ENCODE measurements at places on chromosomes 1 and 21. TPM values are rescaled to one million over a fixed set of nuclear protein-coding genes. Genes with fewer than 3 reads are reported as not detected.

DNA sequence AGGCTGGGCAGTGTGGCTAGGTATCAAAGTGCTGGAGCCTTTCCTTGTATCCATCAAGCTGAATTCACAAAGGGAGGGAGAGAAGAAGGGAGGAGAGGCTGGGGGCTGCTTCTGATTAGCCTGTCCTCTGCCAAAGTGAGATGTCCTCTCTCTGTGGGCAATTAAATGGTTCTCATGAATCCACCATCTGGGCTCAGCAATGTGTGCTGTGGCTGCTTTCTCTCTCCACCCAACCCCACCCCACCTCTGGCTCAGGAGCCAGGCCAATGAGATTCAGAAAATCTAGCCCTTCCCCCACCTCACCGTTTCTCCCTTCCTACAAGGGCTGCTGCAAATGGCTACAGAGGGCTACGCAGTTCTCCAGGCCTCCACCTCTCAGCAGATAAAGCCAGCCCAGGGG is 154.6 kb downstream of the TENT5C start:
- H3K27me3 ChIP-seq, result no peaks in the 10 kb centered on the region
- H3K4me3 ChIP-seq, result no peak overlapping the region
- H3K36me3 ChIP-seq, result no peaks in the 10 kb centered on the region
- DNase-seq, result no peak

- DNase-seq, result peak; percentile 97
- peak overlapping the region; percentile 52 for H3K27ac ChIP-seq
- H3K27me3 ChIP-seq, result no peaks in the 10 kb centered on the region
- H3K4me1 ChIP-seq, result peaks cover 25% of the 10 kb centered on the region
Measured at GRCh38 chr1:217660353-217661062, 29.4 kb downstream of the SPATA17 start.

GRCh38 chr1:116737020-116737854 is 17.0 kb upstream of the CD2 start:
- H3K27me3 ChIP-seq, result peaks cover 11% of the 10 kb centered on the region
- no peak overlapping the region for H3K27ac ChIP-seq
- H3K4me1 ChIP-seq, result no peaks in the 10 kb centered on the region

DNA sequence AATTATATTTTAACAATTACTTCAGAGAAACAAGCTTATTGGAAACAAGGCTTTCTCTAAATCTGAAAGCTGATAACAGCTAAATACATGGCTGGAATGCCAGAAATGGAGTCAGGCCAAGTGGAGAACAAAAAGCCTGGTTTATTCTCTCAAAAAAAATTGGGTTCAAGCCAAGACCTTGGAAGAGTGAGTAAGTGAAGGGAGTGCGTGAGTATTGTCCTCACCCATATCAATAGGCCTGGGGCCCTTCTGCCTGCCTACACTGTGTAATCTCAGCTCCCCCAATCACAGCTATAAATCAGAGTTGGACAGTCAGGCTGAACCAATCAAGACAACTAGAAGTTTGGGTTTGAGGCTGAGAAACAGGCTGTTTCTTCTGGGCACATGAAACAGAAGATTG is 7.4 kb downstream of the KYAT3 start:
- H3K27ac ChIP-seq, result peak overlapping the region; percentile 87
- H3K4me1 ChIP-seq, result peaks cover 35% of the 10 kb centered on the region
- H3K4me3 ChIP-seq, result peak overlapping the region; percentile 2
- peaks cover 64% of the 10 kb centered on the region for H3K36me3 ChIP-seq

GRCh38 chr1:80170811-80171485 is 1164.4 kb upstream of the ADGRL4 start:
- H3K27me3 ChIP-seq, result no peaks in the 10 kb centered on the region
- H3K27ac ChIP-seq, result no peak overlapping the region
- no peak overlapping the region for H3K4me3 ChIP-seq
- DNase-seq, result peak; percentile 30

Gene SPOCD1
- 0.47 TPM for total RNA-seq

Gene ILDR2
- total RNA-seq, result 0.42 TPM

Gene DDR2
- 5.9 TPM for total RNA-seq

Gene TMCC2
- 0.54 TPM for total RNA-seq

Gene HSD3B2
- not detected for total RNA-seq

DNA sequence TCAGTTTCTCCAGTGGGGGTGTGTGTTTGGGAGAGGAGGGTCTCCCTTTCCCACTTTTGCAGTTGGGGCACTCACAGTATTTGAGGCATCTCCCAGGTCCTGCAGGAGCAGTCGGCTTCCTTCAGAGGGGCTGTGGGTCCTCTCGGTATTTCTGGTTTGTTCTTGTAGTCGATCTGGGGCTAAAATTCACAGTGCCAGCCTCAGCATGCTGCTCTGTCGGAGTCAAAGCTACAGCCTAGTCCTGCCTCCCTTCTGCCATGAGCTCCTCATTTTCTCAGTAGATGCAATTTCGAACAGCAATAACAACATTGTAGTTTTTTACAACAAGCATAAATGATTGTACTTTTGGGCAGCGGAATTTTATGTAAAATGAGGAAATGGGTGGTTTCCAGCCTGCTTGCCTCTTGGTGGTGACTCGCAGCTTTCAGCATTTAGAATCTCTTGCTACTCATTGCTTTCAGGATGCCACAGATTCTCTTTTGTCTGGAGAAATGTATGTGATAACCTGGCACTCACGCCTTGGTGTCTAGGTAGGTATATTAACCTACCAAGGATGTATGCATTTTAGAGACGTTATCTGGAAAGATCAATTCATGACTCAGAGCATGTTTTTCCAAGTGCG is 82.4 kb upstream of the C21orf91 start:
- H3K27ac ChIP-seq, result no peak overlapping the region
- no peak overlapping the region for H3K4me3 ChIP-seq
- no peaks in the 10 kb centered on the region for H3K36me3 ChIP-seq

DNA sequence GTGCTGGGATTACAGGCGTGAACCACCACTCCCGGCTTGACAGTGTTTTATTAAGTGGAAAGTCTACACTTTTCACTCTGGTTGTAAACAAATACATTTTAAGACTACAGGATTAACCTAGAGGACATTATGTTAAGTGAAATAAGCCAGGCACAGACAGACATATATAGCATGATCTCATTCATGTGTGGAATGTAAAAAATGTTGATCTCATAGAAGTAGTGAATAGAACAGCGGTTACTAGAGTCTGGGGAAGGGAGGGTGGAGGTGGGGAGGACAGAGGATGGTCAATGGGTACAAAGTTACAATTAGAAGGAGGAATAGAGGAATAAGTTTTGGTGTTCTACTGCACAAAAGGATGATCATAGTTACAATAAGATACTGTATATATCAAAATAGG is 16.9 kb downstream of the CTH start:
- DNase-seq, result no peak
- H3K36me3 ChIP-seq, result peaks cover 8% of the 10 kb centered on the region
- peaks cover 5% of the 10 kb centered on the region for H3K4me1 ChIP-seq
- H3K4me3 ChIP-seq, result no peak overlapping the region
- no peaks in the 10 kb centered on the region for H3K27me3 ChIP-seq

DNA sequence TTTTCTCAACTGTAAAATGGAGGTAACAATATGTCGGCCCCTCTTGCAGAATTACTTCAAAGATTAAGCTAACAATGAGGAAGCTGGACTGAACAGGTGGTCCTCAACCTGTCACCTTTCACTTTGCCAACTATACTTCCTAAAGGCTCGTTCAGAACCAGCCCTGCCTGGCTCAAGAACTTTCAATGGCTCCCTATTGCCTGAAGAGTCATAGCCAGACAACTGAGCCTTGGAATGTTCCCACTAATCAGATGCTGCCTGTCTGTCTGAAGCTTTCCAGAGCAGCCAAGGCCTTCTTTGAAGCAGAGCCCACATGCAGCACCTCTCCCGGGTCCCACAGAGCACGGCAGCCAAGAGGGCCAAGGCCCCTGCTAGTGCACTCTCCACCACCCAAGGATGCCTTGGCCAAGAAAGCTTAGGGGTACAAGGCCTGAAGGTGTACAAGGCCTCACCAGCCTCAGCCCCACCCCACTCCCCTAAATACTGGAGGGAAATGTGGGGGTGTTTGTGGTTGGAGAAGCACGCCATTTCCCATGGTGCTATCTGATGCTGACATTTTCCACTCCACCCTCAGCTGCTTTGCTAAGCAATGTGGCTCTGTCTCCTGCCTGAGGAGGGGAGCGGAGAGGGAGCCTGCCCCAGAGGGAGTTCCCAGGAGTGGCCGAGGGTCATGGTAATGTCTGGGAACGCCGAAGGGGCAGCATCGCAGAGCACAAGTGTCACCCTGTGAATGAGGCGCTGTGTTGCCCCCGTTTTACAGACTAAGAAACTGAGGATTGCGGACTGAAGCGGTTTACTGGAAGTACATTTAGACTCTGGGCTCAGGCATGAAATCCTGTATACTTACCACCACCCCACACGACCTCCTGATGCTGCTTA is 8.2 kb upstream of the LAPTM5 start:
- no peaks in the 10 kb centered on the region for H3K27me3 ChIP-seq
- no peak for DNase-seq
- peaks cover 17% of the 10 kb centered on the region for H3K36me3 ChIP-seq
- no peak overlapping the region for H3K27ac ChIP-seq
- peaks cover 11% of the 10 kb centered on the region for H3K4me1 ChIP-seq

Gene RNU1-4
- 1,539 TPM for total RNA-seq

DNA sequence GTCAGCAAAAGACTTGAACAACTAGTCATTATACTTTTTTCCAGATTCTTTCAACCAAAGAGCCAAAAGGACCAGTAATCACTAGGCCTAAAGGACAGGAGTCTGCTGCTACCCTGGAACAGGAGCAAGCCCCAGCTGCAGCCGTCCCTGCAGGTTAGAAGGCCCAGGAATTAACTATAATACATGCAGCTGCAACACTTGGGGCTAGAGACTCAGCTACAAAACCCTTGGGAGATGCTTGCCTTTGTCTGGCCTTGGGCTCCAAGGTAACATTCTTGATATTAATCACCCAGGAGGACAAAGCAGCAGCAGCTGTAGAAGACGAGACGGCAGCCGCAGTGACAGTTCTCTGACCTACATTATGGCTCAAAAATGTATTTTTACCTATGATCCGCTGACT is 841.2 kb upstream of the ADGRL4 start:
- no peaks in the 10 kb centered on the region for H3K4me1 ChIP-seq
- no peak overlapping the region for H3K27ac ChIP-seq
- no peaks in the 10 kb centered on the region for H3K27me3 ChIP-seq
- H3K4me3 ChIP-seq, result no peak overlapping the region
- DNase-seq, result no peak
